ENCODE measurements at places on chromosomes 6 and 20.

DNA sequence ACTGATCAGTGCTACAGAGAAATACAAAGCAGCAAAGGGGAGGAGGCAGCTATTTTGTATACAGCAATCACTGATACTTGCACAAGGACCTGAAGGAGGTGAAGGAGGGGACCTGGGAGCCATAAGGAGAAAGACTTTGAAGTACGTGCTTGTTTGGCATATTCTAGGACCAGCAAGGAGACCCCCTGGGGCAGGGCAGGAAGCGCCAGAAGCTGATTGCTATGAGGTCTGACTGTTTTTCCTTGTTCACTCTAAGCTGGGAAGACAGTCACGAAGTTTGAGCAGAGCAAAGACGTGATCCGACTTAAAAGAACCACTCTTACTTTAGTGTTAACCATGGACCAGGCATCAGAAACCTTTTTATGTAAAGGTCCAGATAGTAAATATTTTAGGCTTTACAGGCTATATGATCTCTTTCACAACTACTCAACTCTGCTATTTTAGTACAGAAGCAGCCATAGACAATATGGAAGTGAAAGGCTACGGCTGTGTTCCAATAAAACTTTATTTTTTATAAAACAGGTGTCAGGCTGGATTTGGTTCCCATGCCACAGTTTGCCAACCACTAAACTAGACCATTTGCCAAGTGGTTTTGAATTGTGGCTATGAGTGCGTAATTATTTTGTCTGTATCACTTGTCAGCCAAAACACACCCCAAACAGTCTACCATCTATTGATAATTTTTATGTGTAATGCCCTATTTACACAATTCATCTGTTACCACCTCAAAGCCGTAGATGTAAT is 217.9 kb downstream of the PRL start:
- DNase-seq = no peak

DNA sequence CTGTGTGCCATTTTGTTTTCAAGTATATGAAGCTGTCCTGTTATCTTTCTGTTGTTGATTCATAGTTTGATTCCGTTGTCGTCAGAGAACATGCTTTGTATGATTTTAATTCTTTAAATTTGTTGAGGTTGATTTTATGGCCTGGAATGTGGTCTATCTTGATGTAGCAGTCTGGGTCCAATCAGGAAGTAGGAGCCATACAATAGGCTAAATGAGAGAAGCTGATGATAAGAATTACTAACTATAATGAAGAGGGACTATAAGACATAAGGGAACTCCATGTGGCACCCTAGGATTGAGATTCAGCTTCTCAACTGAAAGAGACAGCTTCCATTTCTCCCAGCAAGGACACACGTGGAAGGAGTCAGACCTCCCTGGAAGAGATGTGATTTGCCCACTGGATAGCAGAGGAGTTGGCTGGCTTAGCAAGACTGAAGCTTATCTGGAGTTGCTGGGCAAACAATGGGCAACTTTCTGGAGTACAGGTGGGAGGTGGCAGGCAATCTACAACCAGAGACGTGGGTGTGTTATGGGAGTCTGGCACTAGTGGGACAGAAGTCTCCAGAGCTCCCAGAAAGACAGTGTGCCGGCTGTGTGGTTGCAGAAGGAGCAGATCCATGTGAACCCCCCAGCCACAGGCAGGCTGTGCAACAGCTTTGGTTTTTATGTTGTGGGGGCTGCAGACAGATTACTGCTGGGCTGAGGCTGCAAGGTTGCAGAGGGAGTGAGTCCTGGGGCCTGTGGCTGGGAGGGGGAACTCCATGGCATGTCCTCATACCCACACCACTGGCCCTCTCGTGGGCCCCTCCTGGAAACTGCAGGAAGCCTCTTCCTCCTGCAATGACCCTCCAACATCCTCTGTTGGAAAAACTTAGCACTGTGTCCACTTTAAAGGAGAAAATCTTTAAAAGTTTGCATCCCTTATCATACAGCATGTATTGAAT is 7.1 kb downstream of the ZNF831 start:
- peak; percentile 94 for DNase-seq

DNA sequence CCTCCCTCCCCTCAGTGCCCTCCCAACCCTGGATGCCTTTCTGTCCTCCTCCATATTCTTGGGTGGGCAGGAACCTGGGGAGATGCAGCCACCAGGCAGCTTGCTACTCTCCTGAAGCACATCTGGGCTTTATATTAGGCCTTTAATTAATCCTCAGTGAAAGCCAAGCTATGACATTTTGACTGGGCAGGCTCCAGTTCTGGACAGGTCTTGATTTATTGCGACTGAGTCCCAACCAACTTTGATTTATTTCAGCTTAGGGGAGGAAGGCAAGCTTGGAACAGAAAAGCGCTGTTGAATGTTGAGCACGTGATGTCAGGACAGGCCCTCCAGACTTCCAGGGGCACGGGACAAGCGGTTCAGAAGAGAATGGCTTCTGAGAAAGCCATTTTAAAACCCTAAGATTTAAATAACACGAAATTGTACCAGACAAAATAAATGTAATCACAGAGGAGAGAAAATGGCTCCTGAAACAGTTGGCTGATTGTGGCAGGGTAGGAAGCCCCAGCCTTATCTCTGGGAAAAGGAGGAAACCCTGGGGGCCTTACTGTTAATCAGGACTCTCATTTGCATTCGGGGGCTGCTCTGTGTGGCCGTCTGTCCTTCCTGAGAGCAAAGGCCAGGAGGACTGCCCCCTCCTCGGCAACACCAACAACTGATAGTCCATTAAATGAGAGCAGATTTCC is 294.2 kb downstream of the FOXC1 start:
- no peak for DNase-seq

DNA sequence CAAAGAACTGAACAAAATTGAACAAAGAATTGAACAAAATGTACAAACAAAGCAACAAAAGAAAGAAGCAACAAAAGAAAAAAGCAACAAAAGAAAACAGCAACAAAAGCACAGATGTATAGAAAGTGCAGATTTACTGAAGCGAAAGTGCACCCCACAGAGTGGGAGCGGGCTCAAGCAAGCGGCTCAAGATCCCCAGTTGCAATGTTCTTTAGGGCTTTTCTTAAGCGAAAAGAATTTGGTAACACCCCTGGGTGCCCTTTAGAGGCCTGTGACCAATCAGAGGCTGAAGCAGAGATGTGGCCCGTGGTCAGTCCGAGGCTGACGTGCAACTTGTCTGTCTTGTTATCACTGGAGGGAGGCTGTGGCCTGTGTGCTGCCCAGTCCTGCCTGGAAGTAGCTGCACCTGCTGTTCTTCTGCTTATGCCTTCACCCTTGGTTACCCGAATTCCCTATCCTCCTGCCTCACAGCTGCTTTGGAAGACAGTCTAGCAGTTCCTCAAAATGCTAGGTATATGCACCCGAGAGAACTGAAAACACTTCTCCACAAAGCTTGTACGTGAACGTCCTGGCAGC is 13.2 kb upstream of the KIF25 start:
- DNase-seq = peak; percentile 67
